ENCODE measurements at places on chromosomes 16 and 17. TPM values are rescaled to one million over a fixed set of nuclear protein-coding genes. Genes with fewer than 3 reads are reported as not detected.

- no peak overlapping the region for H3K27ac ChIP-seq
- H3K27me3 ChIP-seq, result peaks cover 34% of the 10 kb centered on the region
- no peaks in the 10 kb centered on the region for H3K36me3 ChIP-seq
- no peak for DNase-seq
These were observed 29.3 kb downstream of the ACTG1 start for GRCh38 chr17:81483085-81483861.

GRCh38 chr17:14510136-14510535 lies 209.3 kb downstream of the HS3ST3B1 start:
- H3K27ac ChIP-seq, result no peak overlapping the region
- no peak overlapping the region for H3K4me3 ChIP-seq
- no peaks in the 10 kb centered on the region for H3K27me3 ChIP-seq
- DNase-seq, result no peak

GRCh38 chr16:71426880-71427615 lies 14.8 kb downstream of the TLE7 start:
- no peak for DNase-seq
- H3K27ac ChIP-seq, result no peak overlapping the region
- H3K4me1 ChIP-seq, result peaks cover 4% of the 10 kb centered on the region
- H3K4me3 ChIP-seq, result no peak overlapping the region

MT4 gene
- not detected for total RNA-seq

- no peak overlapping the region for H3K27ac ChIP-seq
- no peaks in the 10 kb centered on the region for H3K36me3 ChIP-seq
- H3K4me1 ChIP-seq, result no peaks in the 10 kb centered on the region
- DNase-seq, result no peak
These were observed 185.6 kb downstream of the C16orf78 start for GRCh38 chr16:49559242-49559641.

ARL5C gene
- not detected for total RNA-seq

Data from activated CD4-positive, alpha-beta memory T cell treated with anti-CD3 and anti-CD28 coated beads, Interleukin-2, amount 10 ng/mL, durations not matched to agents 7 days and 5 days (primary cell).